Activated CD4-positive, alpha-beta T cell treated with anti-CD3 and anti-CD28 coated beads for 1 hour (primary cell): ENCODE measurements at places on chromosomes 4 and X.

DNA sequence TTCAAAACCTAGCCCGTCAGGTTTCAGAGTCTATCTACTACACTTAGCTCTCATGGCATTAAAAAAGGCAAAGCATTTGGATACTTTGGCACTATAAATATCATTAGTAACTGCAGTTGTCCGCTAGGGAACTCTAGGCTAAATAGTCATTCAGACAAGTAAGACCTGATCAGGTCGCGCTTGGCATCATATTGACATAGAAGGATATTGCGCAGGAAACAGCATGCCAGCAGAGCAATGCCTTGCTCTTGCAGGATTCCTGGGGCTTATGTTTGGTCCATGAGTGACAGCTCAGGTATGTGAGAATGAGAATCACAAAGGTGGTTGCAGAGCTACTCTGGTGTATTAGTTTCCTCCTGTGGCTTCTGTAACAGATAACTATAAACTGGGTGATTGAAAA lies 62.7 kb downstream of the KDM6A start:
- DNase-seq = no peak

GRCh38 chr4:23384741-23385140 lies 505.1 kb downstream of the PPARGC1A start:
- DNase-seq = no peak

DNA sequence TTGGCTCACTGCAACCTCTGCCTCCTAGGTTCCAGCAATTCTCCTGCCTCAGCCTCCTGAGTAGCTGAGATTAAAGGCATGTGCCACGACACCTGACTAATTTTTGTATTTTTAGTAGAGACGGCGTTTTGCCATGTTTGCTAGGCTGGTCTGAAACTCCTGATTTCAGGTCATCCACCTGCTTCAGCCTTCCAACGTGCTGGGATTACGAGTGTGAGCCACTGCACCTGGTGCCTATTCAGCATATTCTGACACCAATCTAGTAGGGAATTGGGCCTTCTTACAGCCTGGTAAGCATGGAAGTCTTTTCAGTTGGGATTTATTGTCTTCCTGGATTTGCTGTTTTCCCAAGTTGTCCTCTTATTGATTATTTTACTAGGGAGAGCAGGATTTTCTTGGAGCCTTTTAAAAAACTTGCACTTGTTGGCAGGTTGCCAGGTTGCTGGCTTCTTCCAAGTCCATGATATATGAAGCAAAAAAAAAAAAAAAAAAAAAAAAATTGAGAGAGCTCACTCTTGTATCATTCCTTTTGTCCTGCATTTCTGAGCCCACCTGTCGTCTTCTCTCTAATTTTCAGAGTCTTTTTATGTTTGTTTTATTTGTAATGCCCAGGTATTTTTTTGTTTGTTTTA lies 43.7 kb downstream of the TMPRSS11E start:
- DNase-seq = no peak

DNA sequence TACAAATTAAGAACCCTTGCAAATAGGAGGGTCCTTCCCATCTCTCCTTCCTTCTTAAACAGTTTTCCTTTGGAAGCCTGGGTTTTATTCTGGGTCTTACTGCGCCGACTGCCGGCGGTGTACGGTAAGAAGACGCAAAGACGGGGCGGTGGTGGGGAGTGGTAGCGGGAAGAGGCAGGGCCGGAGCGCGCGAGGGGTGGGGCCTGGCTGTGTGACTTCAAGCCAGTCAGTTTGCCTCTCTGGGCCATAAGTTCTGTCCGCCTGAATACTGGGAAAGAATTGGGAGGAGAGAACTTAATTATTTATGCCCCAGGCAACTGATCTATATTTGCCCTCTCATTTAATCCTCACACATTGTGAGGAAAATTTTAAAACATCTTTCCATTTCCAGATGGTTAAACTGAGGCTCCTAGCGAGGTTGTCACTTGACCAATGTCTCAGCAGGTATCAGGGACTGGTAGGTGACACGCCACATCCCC lies 726 bp upstream of the KANTR start:
- DNase-seq = peak; percentile 57

GRCh38 chrX:152600853-152601633 lies 36.7 kb upstream of the GABRQ start:
- DNase-seq = no peak

DNA sequence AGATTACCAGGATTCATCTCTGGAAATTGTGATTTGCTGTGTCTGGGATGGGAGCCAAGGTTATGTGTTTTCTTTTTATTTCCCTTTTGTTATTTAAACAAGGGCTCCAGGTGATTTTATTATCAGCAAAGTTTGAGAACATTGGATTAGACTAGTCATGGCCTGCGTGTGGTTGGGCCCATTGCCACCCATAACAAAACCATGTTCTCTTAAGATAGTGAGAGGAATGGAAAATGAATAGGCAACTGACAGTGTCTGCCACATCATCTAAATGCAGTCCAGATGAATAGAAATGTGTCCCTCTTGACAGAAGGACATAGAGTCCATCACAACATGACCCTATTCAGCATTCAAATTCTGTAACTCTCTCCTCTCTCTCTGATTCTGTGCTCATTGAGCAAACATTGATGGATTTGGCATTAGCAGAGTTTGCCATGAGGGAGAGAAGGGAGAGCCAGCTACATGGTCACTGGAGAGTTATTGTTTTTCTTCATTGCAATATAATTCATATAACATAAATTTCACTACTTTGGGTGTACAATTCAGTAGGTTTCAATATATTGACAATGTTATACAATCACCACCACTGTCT lies 11.7 kb downstream of the XK start:
- DNase-seq = no peak

DNA sequence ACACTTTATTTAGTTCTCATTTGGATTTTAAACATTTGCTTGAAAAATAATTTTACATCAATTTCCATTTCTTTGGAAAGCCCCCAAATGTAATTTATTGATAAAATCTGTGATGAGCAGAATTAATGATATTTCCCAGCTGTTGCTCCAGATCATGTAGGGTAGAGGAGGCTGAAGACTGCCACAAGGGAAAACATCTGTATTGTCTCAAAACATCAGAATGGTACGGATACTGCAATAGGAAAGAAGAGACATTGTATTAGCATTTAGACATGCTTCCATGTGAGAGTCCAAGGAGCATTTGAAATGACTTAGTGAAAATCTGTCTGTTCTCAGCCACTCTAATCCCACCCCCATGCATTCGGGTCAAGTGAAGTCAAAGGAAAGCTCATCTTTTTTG lies 14.4 kb downstream of the ADH1A start:
- DNase-seq = no peak

- no peak for DNase-seq
Measured at GRCh38 chrX:11451151-11451550, 157.9 kb downstream of the AMELX start.

GRCh38 chr4:53196882-53197771 lies 168.7 kb downstream of the SCFD2 start:
- no peak for DNase-seq

DNA sequence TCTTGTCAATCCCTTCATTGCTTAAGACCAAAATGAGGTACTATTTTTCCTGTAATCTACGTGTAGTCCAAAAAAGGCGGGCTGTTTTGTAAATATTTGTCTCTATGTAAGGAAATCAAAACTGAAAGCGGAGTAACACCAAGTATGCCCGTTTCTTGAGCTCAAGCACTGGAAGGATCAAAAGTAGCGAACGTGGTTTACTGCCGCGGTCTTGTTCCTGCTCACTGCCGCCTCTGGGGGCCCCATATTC lies 71.5 kb downstream of the AFF1 start:
- no peak for DNase-seq

DNA sequence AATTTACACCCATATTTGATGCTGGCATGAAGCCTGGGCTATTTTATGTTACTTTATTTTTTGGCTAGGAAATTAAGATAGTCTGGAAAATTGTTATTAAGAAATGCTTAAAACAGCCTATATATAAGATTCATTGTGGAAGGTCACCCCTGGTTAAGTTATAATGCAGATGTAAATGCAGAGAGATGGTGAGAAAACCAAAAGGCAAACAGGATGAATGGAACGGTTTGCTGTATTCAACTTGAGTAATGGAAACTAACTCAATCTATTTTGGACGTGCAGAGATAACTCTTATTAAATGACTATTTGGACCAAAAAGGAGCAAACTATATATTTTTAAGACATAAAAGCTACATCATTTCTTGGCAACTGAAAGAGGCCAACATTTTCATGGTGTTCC lies 446.3 kb upstream of the FRG1 start:
- DNase-seq = no peak

DNA sequence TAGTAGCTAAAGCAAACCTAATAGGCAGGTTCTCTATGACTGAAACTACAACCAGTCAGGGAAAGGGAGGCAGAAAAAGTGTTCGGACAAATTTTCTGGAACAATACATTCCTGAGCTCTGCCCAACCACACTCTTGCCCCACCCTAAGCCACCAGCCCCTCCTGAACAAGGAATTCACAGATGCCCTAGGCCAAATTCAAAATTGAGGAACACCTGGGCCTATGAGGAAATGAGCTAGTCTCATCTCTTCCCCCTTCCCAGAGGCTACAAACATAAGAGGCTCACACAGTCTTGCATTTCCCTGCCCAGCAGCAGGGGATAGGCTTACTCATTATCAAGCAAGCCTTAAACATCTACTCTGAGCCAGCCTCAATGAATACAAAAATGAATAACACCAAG lies 284.7 kb downstream of the ZNF674 start:
- DNase-seq = no peak

DNA sequence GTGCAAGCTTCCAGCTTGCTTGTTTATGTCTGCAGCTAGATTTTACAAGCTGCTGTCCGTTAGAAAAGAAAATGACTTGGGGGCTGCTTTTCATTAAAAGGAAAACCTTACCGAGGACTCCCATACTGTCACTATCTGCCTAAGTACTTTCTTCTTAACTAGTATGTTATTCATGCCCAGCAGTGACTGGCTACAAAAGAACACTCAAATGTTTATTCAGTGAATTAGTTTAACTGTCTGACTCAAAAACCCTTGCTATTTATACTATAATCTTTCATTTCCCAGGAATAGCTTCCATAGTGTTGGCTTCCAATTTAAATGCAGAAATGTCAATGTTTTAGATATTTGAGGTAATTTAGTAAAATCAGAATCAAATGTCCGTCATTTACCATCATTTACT lies 164.9 kb downstream of the DTHD1 start:
- no peak for DNase-seq

- DNase-seq = no peak
Measured at GRCh38 chrX:106811131-106811910, 8.8 kb downstream of the TBC1D8B start.

GRCh38 chr4:102819588-102820365 lies 7.6 kb downstream of the UBE2D3 start:
- DNase-seq = no peak

DNA sequence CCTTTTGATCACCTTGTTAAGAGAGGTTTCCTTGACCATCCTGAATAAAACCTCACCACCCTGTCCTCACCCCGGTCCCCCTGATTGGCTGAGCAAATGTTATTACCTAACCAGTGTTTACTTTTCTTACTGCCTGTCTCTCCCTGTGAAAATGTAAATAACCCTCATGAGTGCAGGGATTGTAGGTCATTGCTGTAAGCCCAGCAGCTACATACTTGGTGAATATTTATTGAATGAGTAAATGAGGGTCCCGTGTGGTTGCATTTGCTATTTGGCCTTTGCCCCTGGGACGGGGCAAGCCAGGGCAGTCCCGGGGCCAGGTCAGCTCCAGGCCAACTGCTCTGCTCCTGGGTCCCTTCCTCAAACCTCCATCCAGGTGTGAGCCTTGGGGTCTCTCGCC lies 55.5 kb upstream of the CLCN4 start:
- DNase-seq = no peak

- DNase-seq = peak; percentile 73
Measured at GRCh38 chrX:20442597-20442996, 175.9 kb upstream of the RPS6KA3 start.

- DNase-seq = no peak
Measured at GRCh38 chr4:1370321-1371124, 23.5 kb downstream of the UVSSA start.

GRCh38 chr4:185309770-185310169 lies 86.0 kb downstream of the LRP2BP start:
- DNase-seq = no peak

- no peak for DNase-seq
Measured at GRCh38 chrX:79139446-79139845, 5.0 kb upstream of the GPR174 start.

- DNase-seq = no peak
Measured at GRCh38 chrX:132909643-132910042, 48.8 kb downstream of the HS6ST2 start.

GRCh38 chr4:66633477-66633876 lies 911.8 kb downstream of the CENPC start:
- DNase-seq = no peak

- no peak for DNase-seq
Measured at GRCh38 chr4:63583007-63583406, 826.2 kb downstream of the TECRL start.

DNA sequence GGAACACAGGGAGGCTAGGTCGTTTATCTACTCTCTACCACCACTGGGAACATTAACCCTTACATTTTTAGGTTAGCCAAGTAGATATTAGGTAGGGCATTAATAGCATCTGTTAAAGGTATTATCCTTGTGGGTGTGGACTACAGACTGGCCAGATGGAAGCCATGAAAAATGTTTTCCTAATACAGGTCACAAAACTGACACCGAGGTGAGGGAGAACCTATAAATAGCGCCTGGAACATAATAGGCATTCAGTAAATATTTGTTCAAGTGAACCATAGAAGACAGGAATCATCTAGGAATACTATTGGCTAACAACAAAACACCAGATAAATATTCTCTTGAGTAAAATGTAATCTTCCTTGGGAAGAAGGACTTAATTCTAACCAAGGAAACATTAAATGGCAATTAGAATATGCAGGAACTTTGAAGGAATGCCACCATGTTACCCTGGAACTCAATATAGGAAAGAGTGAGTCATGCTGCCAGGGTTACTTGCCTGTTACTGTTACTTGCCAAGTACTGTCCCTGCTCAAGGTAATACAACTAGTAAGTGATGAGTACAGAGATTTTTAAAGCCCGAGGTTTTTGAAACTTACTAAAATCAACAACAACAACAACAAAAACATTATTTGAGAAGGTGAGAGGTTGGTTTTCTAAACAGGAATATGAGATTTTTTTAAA lies 79.0 kb downstream of the SOX3 start:
- DNase-seq = no peak

GRCh38 chrX:120309873-120310705 lies 1.2 kb downstream of the TMEM255A start:
- DNase-seq = no peak

DNA sequence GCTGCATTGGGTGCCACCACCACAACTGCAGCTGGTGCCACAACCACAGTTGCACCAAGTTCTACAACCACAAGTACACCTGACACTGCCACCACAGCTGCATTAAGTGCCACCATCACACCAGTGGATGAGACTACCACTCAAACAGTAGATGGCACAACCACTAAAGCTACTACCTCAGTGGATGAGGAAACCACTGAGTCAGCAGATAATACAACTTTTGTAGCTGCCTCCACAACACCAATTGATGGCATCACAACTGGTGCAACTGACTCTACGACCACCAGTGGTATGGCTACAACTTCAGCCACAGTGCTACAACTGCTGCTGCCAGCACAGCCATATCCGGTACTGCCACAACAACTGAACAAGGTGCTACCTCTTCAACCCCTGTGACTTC lies 35.1 kb upstream of the CABS1 start:
- no peak for DNase-seq
